A673 (cell line): ENCODE measurements at places on chromosomes 6 and 20. TPM values are rescaled to one million over a fixed set of nuclear protein-coding genes. Genes with fewer than 3 reads are reported as not detected.

The GPX5 gene
- total RNA-seq = not detected in 2 replicates

The GGT7 gene
- total RNA-seq = 14.1 and 15.3 TPM in 2 replicates

The COX4I2 gene
- total RNA-seq = not detected in 2 replicates

The CUL9 gene
- 38.7 and 50.7 TPM in 2 replicates for total RNA-seq

The TNFRSF6B gene
- total RNA-seq = not detected in 2 replicates

The TRIM15 gene
- not detected in 2 replicates for total RNA-seq

The CYP24A1 gene
- total RNA-seq = 0.33 and 0.56 TPM in 2 replicates
